NCI-H1417 treated with DMSO at 0.1 percent for 48 hours (cell line): ENCODE measurements at places on chromosomes 1 and 21.

DNA sequence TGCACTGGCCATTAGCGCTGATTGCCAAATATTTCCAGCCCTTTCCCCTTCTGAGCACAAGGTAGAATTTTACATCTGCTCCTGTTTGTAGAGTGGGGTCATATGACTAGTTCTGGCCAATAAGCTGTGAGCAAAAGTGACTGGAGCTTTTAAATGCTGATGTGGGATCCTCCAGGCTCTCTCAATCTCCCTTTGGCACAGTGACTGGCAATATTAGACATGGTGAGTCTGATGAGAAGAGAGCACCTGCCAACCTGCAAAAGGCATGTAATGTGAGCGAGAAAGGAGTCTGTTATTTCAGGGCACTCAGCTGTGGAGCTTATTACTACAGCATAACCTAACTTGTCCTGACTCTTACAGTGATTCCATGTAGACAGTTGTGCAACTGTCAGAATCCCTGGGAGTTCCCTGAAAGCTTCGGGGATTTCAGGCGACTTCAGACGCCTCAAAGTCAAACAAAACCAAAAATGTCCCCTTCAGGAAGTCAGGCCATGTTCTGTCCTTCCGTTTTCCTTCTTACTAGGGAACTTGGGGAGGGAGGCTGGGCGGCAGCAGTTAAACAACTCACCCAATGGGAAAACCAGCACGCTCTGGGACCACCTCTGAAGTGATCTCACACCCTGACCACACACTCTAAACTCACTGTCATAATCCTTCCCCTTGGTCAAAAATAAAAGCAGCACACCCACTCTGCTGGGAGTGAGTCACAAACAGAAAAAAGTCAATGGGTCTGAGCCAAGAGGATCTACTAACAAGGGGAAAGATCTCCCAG is 3.6 kb upstream of the RASSF5 start:
- no peak for DNase-seq

GRCh38 chr21:25342816-25343215 is 264.5 kb downstream of the MRPL39 start:
- DNase-seq: no peak

DNA sequence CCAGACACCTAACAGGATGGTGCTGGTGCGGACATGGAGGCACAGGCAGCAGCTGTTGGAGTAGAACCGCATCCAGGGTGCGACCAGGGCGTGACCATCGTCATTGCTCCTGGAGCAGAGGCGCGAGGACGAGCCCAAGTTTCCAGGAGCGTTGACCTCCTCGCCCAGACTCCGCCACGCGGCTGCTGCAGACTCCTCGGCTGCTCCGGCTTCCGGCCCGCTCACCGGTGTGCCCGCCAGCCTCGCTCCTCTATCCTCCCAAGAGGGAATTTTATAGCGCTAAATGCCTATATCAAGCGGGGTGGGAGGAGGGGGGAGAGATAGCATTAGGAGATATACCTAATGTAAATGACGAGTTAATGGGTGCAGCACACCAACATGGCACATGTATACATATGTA is 5.3 kb upstream of the S100A12 start:
- DNase-seq: no peak

DNA sequence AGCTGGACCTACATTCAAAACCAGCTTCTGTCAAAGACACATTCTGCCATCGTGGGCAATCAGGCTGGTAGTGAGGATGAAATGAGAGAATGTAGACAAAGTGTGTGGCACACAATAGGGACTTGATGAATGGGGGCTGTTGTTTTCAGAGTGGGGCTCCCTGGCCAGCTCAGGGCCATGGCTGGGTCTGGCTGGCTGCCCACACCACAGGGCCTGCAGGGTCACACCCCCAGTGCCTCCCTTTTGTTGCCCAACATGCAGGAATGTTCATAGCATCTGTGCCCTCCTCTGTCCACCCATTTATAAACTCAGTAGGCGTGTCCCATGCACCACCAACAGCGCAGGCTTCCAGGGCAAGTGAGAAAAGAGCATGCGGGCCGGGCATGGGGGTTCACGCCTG is 20.8 kb upstream of the ECE1 start:
- DNase-seq: no peak

- no peak for DNase-seq
Observed at GRCh38 chr1:21922090-21923013, 14.8 kb downstream of the HSPG2 start.

- no peak for DNase-seq
Observed at GRCh38 chr1:9872430-9873165, 37.5 kb downstream of the CTNNBIP1 start.

GRCh38 chr1:58005212-58005611 is 541.3 kb downstream of the OMA1 start:
- no peak for DNase-seq
